Substantia nigra (tissue), 51 donors: ENCODE measurements at places on chromosomes 16 and 17.

DNA sequence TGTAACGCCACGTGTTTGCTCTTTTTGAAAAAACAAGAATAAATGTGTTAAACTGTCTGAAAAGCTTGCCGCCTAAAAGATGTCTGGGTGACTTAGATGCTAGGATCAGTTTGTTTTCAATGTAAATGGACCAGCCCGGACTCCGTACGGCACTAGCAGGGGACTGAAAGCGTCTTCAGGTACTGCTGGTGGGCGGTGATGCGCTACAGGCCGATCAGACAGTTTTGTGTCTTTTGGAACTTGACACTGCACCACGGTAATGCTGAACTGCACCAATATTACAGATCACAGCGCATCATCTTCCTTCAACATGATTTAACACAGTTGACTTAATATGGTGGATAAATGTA, 727 bp upstream of the MBTPS1 start:
- no peak for DNase-seq

DNA sequence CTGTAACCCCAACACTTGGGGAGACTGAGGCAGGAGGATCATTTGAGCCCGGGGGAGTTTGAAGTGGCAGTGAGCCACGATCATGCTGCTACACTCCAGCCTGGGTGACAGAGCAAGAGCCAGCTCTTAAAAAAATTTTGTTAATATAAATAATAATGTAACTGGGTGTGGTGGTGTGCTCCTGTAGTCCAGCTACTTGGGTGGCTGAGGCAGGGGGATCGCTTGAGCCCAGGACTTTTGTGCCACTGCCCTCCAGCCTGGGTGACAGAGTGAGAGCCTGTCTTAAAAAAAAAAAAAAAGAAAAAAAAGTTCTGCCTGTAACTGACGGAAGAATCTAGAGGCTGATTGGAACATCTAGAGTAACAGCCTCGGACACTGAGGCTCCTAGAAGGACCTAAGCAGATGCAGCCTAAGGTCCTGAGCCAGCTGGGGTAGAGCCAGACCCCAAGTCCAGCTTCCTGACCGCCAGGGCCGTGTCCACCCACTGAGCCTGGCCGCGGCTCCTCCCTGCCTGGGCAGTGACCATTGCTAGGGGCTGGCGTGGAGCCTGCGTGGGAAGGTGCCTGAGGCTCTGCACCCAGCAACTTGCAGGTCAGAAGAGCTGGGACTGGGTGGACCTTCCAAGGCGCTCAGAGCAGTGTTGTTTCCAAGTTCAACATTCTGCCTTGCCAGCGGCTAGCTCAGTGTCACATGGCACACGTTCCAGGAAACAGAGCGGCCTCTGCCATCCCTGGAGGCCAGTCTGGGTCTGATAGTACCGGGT, 209.4 kb upstream of the CIBAR2 start:
- peak; percentile 90 for DNase-seq

DNA sequence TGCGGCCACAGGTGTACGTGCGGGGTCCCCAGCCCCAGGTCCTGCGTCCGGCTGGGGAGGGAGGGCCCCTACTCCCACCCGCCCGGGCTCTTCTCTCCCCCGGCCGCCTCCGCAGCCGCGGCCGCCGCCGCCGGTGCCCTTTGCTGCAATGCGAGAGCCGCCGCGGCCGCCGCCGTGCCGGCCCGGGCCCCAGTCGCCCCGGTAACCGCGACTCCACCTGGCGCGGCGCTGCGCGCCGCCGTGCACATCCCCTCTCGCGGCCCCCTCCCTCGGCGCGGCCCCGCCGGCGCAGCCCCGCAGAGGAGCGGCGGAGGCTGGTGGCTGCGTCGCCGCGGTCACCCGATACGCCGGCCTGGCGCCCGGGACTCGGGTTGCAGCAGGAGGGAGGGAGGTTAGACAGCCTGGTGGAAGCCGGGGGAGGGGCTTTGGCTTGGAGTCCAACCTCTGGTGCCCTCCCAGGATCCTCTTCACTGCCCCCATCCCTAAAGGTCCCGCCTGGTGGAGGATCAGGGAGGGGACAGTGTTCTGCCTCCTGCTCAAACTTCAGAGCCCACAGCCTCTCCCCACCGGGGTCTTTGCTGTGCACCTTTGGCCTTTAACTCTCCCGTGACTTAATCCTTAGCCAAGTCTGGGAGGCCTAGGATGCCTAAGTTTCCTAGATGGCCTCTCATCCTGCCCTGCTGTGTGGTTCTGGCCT, 32.9 kb downstream of the SRCIN1 start:
- DNase-seq = peak; percentile 84

DNA sequence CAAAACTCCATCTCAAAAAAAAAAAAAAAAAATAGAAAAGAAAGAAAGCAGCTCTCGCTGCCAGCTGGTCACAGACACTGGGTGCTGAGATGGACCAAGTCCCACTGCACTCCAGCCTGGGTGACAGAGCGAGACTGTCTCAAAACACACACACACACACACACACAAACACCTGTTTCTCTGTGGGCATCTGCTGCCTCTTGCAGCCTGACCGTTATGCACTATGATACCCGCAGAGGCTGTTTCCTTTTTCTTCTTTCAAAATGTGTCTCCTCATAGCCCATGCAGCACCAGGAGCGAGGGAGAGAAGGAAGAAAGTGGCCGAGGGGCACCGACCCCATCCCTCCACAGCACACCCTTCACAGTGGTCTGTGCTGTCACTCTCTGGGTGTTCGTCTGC, 36.9 kb upstream of the KLHDC4 start:
- no peak for DNase-seq

GRCh38 chr16:66903544-66904427, 14.9 kb downstream of the CDH16 start:
- DNase-seq = no peak
